CD4-positive, alpha-beta T cell (primary cell): ENCODE measurements at places on chromosomes 1 and 21.

GRCh38 chr1:30957560-30958222 lies 49.1 kb upstream of the SDC3 start:
- no peak for DNase-seq

DNA sequence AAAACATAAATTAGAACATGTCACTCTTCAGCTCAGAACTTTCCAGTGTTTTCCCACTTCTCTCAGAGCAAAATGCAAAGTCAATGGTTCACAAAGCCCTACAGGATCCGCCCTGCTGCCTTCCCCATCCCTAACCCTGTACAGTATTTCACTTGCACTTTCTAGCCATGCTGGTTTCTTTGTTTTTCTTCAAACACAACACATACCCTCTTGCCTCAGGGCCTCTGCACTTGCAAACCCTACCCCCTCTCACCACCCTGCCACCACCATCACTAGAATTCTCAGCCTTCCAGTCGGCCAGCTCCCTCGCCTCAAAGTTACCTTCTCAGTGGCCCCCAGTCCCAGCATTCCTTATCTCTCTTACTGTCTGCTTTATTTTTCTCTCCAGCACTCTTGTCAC lies 17.6 kb downstream of the TEX35 start:
- DNase-seq: no peak

- no peak for DNase-seq
Measured at GRCh38 chr1:88701275-88701674, 17.2 kb downstream of the PKN2 start.

DNA sequence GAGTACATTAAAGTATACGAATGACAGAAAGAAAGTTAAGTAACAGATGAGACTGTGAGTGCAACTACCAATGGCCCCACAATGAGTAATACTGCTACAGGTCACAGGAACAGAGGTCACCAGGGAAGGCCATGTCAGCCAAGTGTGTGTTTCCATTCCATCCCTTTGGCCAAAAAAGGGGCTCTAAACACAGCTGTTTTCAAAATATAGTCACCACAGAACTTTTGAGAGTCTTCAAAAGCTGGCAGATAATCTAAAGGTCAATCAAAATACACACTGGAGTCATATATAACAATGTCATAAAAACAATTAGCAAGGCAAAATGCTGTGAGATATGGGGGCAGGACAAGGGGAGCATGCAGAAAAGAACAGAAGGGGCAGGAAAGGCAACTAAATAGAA lies 10.2 kb downstream of the USP24 start:
- DNase-seq: no peak

GRCh38 chr1:38451541-38451993 lies 405.0 kb upstream of the POU3F1 start:
- no peak for DNase-seq

- no peak for DNase-seq
Measured at GRCh38 chr21:42088658-42089057, 17.5 kb downstream of the UMODL1 start.

DNA sequence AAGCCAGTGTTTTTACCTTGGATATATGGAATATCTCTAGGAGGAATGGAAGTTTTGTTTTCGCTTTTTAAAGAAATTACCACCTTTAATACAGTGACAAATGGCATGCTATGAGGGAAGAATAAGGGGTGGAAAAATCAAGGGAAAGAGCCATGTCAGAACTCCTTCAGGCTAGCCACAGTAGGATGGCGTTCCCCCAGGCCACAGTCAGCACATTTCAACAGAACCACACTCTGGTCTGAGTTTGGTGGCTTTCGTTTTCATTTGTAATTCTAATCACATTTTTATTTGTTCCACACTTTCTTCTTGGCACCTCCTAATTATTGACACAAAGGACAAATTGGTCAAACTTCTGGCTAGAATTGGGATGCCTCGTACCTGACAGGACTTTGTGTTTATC lies 60.3 kb upstream of the RCOR3 start:
- DNase-seq: no peak

DNA sequence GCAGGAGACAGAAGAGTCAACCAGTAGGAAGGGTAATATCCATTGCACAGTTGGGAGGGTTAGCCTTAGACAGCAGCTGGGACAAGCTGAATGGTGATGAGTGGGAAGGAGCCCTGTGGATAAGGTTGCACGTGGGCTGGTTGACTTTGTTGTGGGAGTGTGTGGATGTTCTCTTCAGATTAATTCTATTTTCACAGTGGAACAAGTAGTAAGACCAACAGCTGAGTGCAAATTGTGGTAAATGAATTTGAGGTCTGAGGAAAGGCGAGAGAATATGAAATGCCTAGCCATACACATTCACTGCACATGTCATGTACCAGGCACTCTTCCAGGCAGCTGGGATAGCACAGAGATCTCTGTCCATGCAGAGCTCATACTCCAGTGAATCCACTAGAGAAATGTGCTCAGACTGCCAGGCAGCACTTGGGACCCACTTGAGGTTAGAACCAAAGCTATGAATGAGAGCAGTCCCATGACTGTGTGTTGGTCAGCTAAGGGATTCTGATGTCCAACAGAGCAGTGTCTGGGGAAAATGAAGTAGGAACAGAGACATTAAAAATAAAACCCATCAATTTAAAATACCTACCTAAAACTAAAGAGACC lies 25.2 kb upstream of the VTCN1 start:
- DNase-seq: no peak

- DNase-seq: no peak
Measured at GRCh38 chr1:78427506-78427905, 63.3 kb upstream of the PTGFR start.

DNA sequence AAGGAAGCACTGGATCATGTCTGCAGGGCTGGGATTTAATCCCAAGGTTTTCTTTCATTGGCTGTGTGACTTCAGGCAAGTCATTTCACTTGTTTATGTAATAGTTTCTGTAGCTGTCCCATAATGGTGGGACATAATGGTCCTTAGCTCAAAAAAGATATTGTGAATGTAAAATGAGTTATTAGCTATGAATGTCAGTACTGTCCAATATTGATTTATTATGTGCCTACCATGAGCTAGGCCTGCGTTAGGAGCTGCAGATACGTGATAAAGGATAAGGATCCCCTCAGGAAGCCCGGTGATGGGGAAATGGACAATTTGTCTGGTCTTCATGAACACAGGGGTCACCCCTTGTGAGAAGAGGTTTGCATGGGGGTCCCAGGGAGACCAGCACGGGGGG lies 95.8 kb downstream of the PLXNA2 start:
- no peak for DNase-seq

DNA sequence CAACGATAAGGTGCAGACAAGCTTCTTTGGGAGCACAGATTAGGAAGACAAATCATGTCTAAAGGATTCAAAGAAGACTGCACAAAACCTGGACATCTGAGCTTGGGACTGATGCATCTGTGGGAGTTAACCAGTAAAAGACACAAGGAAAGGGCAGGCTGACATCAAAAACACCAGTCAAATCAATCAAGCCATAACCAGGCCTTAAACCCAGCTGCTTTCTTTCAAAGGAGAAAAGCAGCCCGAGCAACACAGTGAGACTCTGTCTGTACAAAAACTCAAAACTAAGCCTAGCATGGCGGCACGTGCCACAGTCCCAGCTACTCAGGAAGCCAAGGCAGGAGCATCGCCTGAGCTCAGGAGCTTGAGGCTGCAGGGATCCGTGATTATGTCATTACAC lies 411.6 kb downstream of the SMYD3 start:
- no peak for DNase-seq

GRCh38 chr1:23732363-23733224 lies 10.7 kb upstream of the ELOA start:
- DNase-seq: no peak

- no peak for DNase-seq
Measured at GRCh38 chr1:92822879-92823278, 9.0 kb upstream of the RPL5 start.

DNA sequence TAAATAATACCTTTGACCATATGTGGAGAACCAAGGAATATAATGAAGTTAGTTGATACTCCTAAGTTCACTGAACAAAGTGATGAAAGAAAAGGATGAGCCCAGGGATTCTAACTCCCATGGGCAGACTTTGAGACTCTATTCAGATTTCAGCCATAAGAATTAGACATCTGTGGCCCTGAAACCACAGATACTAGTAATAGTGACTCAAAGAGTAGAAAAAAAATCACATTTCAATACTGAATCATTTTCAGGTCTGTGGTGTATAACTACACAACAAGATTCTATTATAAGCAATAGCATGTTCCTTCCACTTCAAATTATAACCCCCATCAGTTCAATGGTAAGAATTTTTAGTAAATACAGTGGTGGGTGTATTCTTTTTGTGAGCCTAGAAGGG lies 16.4 kb upstream of the F13B start:
- DNase-seq: no peak

- DNase-seq: no peak
Measured at GRCh38 chr21:32878661-32879060, 107.1 kb upstream of the PAXBP1 start.

GRCh38 chr21:45379901-45380330 lies 25.0 kb upstream of the COL18A1 start:
- DNase-seq: no peak

DNA sequence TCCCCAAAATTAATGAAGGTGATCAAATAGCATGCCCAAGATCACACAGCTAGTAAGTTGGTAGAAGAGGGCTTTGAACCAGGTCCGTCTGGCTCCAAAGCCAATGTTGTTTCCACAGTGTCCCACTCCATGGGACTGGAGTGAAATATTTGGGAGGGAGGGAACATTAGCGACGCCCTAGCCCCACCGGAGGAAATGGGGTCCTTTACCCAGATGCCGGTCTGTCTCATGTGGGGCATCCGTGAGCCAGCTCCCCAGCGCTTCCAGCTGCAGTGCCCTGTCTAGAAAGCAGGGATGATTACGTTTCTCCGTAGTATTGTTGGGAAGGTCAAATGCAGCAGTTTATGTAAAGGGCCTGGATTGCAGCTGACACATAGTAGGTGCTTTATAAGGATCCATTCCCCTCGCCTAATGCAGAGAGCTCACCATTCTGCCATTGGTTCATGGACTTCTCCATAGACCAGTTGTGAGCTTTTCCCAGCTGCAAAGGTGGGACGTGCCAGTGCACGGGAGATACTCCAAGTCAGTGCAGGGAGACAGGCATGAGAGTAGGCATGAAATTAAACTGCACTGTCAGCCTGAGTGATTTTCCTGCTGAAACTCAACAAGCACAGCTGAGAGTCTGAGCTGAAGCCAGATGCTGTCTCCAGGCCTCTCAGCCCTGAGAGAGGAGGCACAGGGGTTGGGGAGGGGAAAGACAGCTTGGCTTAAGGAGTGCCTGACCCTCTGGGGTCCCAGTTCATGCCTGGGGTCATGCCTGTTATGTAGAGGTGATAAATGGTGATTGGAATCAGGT lies 24.7 kb downstream of the QSOX1 start:
- DNase-seq: no peak

DNA sequence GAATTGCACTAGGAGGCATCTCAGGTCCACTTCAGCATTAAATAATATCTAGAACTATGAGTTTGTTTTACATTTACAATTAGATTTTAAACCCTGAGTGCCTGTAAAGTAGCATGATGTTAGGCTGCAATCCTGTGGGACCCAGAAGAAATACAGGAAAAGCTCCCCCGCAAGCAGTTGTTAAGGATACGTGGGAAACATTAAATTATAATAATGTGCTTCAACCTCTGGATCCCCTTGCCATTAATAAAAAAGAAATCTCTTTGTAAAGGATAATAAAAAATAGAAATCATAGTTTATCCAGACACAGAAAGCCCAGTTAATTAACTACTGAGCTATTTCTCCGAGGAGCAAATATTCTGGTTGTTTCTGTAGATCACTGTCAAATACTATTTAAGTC lies 106.0 kb downstream of the PCNX2 start:
- DNase-seq: no peak

GRCh38 chr1:57532299-57532698 lies 108.4 kb upstream of the DAB1 start:
- no peak for DNase-seq

GRCh38 chr21:45032332-45032731 lies 42.0 kb upstream of the ADARB1 start:
- no peak for DNase-seq

GRCh38 chr1:58861506-58861905 lies 77.7 kb upstream of the JUN start:
- DNase-seq: no peak

DNA sequence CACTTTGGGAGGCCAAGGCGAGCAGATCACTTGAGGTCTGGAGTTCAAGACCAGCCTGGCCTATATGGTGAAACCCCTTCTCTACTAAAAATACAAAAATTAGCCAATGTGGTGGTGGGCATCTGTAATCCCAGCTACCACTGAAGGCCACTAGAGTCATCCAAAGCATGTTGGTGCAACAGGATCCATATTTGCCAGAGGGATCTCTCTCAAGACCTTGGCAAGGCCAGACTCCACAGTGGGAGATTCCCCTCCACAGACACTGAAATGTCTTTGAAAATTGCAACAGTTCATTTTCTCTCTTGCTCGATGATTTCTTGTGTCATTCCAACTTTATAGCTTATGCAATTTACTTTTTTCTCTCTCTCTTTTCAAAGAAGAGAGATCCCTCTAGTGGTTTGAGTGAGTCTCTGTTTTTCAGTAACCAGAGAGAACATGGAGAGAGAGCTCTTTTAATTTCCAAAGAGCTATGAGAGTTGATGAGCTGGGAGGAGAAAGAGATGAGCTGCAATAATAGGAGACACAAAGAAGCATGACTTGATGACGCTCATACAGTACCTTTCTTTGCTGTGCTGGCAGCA lies 176.8 kb upstream of the USP25 start:
- no peak for DNase-seq

DNA sequence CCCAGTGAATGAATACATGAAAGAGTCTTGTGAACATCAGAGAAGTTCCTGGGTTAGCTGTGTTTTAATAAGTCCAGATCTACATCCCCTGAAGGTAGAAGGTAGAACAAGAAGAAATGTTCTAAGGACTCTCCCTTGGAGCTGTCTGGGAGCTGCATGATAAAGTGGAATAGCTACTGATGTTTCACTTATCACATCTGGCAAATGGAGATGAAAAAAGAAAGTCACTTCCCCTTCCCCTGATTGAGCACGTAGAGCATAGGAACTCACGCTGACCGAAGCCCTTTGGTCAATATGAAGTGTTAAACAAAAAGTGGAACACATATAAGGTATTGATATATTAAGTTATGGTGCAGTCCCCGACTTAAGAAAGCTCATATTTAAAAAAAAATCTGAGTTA lies 53.2 kb upstream of the PARP1 start:
- no peak for DNase-seq

GRCh38 chr1:38680801-38681510 lies 178.6 kb downstream of the RRAGC start:
- no peak for DNase-seq

- DNase-seq: no peak
Measured at GRCh38 chr1:76336931-76337371, 262.4 kb downstream of the ST6GALNAC3 start.

DNA sequence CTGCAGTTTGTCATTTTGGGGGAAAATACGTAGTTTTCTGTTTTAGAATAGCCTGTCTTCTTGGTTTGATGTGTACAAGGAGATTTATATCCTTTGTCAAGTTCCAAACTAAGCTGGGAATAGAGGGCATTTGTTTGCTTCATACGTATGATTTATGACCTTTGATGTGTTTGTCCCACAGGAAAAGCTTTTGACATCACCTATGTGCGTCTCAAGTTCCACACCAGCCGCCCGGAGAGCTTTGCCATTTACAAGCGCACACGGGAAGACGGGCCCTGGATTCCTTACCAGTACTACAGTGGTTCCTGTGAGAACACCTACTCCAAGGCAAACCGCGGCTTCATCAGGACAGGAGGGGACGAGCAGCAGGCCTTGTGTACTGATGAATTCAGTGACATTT lies 79.9 kb downstream of the LAMC1 start:
- DNase-seq: no peak
